ENCODE measurements at places on chromosomes 6 and 20.

DNA sequence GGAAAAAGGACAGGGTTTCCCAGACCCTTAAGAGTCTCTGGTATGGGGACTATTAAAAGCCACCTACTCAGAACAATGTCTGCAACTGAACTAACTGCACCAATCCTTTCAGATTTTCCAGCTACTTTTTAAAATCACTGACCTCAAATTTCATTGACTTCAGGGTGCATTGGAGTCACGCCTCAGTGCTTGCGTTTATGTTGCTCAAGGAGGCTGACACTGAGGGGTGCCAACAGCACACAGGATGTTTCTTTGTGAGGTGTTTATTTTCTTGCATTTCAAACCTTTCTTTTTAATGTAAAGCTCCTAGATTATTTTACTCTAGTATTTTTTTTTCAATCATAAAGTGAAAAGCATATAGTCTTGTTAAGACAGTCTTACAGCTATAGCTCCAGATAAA lies 402.0 kb upstream of the SLC35B3 start:
- DNase-seq: no peak

DNA sequence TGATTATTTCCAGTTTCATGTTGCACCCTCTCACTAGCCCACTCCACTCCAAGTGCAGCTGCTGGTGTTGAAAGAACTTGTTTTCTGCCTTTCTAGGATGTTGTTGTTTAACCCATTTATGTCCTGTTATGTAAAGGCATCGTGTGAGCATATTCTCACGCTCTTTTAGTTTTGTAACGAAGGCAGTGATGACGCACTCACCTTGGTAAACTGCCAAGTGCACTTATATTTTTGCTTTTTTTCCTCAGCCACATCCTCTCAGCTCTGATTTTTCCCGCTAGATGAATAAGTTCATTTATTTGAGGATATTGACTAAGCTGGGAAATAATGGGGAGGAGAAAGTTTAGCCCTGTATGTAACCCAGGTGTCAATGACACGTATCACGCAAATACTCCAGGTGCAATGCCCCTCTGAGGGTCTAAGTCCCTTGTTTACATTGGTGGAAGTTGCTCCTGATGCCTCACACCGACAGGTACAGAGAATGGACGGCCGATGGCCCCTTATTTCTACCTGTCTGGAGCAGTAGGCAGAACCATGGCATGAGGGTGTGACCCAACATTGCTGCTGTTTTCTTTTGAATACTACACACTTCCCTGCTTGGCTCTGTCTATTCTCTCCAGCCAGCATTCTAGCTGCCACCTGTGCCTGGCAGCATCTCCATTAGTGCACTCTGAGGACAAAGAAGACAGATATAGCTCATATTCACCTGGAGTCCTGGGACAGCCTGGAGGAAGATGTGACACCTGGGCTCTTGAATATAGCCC lies 132.7 kb upstream of the SLC24A3 start:
- DNase-seq: no peak

- DNase-seq: no peak
These were observed 52.9 kb downstream of the STK4 start for GRCh38 chr20:45019027-45019761.

DNA sequence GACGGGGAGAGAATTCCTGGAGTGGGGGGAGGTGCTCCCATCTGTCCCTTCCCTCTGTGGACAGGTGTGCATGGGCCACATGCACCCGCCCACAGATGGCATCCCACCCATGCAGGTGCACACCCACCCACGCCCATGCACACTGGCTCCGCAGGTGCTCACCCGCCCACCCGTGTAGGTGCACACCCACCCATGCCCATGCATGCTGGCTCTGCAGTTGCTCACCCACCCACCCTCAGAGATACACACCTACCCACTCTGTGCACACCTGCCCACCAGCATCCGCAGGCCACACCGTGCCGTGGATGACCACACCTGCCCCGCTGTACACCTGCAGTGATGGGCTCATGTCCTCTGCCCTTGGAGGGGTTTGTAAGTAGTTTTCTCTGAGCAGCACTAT lies 132.0 kb downstream of the PHACTR3 start:
- no peak for DNase-seq

DNA sequence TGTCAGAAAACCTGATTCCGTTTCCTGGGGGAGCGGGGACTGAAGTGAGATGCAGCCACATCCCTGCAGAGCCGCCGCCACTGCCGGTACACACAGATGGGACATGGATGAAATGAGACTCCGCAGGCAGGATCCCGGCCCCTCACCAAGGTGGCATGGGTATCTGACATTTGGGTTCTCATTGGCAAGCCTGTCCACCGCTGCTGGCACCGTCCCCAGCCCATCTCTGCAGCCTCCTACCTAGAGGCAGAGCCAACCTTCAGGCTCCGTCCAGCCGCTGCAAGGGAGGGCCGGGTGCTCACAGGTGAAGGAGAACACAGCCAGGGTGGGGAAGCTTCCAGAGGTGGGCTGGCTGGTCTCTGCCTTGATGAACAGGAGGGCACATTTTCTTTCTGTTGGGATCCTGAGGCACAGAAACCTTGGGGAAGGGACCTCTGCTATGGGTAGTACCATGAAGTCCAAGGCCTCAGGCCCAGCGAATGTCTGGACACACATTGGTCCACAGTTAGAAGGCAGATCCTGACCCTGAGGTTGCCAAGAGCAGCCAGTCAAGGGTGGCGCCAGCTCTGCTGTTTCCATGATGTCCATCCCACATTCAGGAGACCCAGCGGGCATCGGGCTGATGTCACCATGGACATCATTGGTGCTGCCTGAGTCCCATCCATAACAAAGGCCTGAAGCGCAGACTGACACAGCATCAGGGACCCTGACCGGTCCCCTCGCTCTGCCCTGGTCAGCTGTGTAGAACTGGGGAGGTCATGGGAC lies 177.4 kb downstream of the TAF4 start:
- no peak for DNase-seq

GRCh38 chr6:48032151-48032550 lies 78.8 kb downstream of the PTCHD4 start:
- DNase-seq: no peak

DNA sequence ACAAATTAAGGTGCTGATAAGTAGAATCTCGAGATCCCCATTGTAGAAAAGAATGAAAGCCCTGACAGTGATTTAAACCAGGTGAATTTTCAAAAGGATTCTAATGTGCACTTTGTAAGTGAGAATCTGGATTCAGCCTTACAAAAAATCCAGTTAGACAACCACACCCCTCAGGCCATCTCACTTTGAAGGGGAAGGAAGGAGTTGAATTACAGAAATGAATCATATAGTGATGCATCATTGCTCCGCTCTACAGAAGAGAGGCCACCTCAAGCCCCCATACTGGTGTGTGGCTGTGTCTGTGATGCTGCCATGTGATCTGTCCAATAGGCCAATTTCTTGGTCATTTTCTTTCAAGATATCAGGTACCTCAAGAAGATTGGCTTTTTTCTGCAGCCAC lies 85.5 kb upstream of the NT5E start:
- no peak for DNase-seq

DNA sequence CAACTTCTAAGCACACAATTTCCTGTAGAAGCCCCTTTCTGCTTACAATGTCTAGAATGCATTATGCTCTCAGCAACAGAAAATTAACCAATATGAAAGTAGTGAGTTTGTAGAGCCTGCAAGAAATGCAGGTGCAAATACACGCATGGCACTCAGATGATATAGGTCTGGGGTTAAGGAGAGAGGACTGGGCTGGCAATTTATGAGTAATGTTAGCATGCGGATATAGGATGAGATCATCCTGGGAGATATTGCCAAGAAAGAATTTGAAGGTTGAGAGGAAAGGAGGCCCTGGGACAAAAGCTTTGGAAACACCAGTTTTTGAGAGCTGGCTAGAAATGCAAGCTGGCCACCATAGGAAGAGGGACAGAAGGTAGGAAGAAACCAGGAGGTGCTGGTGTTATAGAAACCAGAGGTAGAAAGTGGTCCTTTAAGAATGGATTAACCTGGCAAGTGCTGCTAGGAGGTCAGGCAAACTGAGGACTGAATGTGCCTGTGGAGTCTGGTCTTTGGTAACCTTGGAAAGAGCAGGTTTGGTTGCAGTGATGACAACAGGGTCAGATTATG lies 183.2 kb upstream of the MYLIP start:
- DNase-seq: no peak

DNA sequence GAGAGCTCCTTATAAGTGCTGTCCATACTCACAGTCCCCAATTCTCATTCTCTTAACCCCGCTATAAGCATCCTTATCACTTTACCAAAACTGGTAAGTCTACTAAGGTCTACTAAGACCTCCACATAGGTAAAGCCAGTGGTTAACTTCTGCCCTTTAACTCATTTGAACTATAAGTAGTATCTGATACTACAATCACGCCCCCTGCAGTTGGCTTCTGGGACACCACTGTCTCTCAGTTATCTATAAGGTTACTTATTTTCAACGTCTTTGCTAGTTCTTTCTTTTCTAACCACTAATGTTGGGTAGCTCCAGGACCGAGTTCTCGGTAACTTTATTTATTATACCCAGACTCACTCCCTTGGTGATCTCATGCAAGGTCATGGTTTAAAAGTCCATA lies 142.6 kb downstream of the ARHGAP18 start:
- no peak for DNase-seq

DNA sequence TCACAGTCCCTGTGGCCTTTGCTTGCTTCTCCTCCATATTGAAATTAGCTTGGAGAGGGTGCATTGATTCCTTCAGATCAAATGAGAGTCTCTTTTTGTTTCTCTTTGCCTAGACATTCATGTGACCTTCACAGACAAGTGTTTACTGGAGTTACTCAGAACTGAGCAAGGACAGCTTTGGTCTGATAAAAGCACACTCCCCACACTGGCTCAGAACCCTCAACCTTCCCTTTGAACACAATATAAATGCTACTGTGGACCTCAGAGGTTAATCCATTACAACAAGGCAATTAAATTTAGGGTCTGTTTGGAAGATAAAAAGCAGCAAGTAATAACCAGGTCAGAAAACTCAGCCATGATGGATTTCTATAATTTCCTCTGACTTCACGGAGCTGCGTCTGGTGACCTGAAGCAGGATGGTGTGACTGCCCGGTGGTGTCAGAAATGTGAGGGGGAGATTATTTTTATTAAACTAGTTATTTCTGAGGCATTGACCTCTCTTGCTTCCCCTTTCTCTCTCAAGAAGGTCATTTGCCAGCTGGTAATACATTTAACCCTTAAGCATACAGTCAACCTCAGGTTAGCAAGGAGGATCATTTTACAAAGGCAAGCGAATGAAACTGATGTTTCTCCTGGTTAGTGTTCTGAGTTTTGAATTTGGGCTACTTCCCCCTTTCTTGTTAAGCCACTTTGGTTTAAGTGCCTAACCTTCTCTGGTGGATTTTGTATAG lies 208.2 kb downstream of the CLIC5 start:
- DNase-seq: no peak

- no peak for DNase-seq
These were observed 197.7 kb downstream of the FAXC start for GRCh38 chr6:99151634-99152346.

- no peak for DNase-seq
These were observed 713.9 kb downstream of the PTPRT start for GRCh38 chr20:42475773-42476172.

- no peak for DNase-seq
These were observed 118.9 kb downstream of the ARMC2 start for GRCh38 chr6:108966855-108967755.

- DNase-seq: no peak
These were observed 58.5 kb downstream of the SUN5 start for GRCh38 chr20:32945710-32946221.

DNA sequence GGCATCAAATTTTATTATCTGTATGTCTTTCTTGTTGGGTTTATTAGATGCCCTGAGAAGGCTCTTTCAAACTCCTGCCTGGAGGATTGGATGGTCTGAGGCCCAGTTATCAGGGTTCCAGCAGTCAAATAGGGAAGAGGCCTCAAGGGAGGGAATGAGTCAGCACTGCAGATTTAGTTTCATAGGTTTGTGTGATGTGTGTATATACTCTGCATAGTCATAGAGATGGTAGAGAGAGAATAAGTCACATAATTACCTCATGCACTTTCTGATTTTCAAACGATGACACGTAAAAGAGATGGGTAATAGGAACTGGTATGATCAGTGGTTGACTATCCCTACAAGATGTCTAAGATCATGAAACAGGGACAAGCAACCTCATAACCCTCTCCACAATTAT lies 82.1 kb downstream of the ADAT2 start:
- DNase-seq: no peak

DNA sequence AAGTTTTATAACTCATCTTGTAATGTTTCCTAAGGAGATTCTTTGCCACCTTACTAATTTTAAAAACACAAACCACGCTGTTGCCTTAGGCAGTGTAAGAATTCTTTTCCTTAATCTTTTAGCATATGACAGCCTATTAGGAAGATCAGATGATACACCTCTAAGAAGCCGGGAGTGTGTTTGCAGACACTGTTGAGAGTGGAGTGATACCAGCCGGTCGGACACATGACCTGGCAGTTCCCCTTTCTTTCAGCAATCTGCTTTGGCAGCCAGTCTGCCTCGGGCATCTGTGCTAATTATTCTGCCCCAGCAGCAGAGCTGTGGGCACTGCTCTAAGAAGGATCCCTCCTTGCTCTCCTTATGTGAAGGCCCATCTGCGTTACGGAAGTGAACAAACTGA lies 50.9 kb downstream of the PLCB4 start:
- peak; percentile 52 for DNase-seq

DNA sequence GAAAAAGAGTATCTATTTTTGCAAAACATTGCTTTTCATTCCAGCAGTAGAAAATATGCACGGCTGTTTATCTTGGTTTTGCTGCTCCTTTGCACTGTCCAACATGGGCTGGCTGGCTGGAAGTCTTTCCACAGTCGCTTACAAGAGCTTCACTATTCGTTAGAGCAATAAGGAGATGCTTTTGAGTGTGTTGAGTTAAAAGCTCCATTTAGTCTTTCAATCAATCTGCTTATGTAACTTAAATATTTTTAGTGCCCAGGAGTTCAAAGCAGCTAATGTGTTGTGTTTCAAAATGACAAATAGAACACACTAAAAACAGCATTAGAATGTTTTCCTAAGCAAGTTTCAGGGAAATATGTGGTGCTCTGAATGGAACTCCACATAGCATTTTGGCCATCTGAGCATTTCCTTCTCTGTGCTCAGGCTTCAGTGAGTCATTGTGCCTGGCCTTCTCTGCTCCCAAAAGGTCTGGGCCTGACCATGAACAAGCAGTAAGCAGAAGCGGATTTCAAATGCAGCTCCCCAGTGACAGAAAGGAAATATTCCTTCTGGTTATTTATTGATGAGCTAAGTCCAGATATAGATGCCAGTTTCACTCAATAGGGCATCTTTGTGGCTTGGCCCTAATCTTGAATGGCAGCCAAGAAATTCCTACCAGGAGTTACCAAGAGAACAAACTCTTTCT lies 580.3 kb downstream of the TENT5A start:
- peak; percentile 5 for DNase-seq

- no peak for DNase-seq
These were observed 31.7 kb upstream of the ME1 start for GRCh38 chr6:83462524-83462923.

DNA sequence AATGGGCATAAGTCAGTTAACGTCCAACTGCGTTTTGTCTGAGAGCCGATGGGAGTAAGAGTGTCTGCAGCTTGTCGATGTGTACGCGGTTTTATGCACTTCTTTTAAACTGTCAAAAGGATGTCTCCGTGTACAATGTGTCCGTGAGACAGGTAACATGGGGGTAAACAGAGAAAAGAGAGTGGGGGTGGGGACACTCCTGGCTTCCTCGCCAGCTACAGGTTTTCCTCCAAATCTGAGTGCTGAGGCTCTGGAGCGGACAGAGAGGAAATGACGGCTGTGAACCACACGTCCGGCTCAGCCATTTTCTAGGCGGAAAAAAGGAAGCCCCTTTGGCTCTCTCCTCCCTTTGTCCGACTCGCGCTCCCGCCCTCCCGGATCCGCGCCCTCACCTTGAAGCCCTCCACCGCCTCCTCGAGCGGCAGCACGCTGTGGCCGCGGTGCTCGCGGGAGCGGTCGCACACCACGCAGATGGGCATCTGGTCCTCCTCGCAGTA lies 916 bp downstream of the TRIM27 start:
- no peak for DNase-seq

Measured in substantia nigra (tissue), 51 donors.